ENCODE measurements at places on chromosomes 2 and 18.

DNA sequence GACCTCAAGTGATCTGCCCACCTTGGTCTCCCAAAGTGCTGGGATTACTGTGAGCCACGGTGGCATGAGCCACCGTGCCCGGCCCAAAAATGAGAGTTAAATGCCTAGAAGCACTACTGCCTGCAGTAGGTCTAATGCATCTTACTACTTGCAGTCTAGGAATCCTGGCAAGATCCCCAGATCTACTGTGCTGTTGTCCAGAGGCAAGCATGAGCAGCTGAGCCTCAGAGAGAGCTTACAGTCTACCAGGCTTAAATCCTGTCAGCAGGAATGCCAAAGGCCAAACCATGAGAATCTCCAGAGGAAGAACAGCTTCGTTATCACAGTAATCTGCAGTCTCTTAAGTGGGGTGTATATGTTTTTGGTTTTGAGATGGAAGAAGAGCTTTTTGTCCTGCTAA lies 54.4 kb downstream of the XRCC5 start:
- DNase-seq = no peak

DNA sequence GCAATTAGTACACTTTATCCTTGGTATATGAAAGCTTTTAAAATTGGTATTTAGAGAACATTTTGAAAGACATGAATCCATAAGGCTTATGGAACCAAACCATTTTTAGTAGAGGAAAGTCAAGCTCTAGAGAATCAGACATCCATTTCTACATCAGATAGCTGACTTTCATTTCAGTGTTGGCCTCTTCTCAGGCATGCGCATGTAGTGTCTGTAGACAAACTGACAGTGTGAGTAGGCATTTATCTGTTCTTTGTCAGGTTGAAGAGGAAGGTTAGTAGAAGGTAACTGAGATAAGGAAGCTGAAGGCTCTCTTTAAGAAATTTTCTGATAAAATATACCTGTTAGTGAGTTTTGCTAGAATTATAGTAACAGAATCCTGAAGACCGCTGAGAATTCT lies 221.9 kb upstream of the SIX3 start:
- DNase-seq = no peak

GRCh38 chr2:111703759-111704158 lies 180.2 kb downstream of the ANAPC1 start:
- no peak for DNase-seq

DNA sequence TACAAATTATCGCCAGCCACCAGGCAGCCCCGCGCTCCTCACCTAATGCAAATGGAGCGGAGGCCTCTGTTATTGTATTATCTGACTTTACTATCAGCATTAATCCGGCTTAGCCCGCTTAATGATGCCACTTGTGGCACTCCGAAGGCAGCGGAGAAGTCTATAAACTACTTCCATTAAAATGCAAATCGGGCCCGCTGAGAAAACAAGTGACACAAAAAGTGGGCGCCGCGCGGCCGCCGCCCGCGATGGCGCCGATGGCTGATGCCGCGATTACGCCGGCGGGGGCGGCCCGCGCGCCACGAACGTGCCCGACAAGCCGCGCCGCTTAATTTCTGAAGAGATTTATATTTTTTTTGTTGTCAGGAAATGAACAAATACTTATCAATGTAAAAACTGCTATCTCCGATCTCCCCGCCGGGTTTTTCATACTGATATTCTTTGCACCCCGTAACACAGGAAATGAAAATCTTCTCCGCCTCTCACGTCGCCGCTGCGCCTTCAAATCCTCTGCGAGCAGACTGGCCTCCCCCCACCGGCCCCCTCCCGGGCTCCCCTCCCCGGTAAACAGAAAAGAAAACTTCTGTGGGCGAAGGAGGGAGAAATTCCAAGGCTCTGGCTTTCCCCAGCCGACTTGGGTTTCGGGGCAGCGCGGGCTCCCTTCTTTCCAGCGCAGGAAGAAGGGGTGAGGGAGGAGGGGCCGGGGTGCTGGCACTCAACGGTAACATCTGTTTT lies 221.8 kb downstream of the INSIG2 start:
- peak; percentile 58 for DNase-seq

GRCh38 chr18:28594034-28594433 lies 417.1 kb upstream of the CDH2 start:
- no peak for DNase-seq

GRCh38 chr2:120237491-120237902 lies 14.3 kb upstream of the TMEM185B start:
- DNase-seq = no peak

DNA sequence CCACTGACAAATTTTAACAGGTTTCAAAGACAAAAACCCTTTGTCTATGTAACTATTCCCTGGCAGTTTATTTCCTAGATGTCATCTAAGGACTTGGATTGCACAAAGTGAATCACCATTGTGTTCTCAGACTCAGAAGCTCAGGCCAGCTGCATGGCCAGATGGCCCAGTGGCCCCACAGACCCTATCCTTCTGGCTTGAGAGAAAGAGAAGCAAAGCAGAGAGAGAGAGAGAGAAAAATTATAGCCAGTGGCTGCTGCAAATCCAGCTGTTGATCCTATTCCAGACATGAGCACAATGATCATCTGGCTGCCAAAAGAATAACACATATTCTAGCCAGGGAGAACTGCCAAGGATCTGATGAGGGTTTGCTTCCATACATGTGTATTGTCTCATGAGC lies 25.8 kb downstream of the CTLA4 start:
- DNase-seq = no peak

- DNase-seq = no peak
Measured at GRCh38 chr2:223538920-223539440, 63.2 kb downstream of the SCG2 start.

- DNase-seq = no peak
Measured at GRCh38 chr18:8960740-8961657, 141.5 kb upstream of the NDUFV2 start.

DNA sequence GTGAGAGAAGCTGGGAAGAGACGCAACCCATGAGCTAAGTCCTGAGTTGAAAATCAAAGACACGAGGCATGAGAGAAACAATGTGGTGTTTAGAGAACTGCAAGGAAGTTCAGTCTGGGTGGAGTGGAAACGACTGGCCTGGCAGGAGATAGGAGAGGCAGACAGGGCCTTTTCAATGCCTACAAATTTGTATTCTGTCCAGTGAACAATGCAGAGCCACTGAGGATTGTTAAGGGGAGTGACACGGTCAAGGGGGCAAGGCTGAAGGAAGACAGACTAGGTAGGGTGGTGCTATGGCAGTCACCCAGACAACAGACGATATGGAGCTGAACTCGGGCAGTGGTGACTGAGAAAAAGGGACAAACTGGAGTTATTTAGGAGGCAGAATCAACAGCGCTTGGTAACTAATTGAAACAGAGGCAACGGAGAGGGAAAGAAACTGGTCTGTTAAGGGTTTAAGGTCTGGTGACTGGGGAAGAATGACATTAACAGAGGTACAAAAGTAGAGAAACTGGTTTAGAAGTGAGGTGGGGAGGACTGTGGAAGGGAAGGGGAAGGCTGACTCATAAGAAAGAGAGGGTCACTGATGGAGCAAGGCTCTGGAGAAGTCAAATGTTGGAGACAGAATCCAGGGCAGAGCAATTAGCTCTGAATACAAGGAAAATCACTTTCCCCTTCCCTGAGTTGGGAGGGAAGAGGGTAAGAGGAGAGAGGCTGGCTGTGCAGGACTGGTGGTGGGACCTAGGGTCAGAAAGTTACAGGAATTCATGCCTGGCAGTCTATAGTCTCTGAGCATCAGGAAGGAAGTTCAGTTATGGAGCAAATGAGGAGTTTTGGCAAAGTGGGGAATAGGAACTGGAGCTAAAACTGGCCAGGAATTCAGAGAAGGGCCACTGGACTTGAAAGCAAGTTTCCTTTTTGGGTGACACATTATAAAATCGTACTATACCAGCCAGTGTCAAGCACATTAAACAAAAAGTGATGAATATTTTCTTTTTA lies 63.4 kb upstream of the CHRNA1 start:
- DNase-seq = no peak
